ENCODE measurements at places on chromosomes 2 and 18.

DNA sequence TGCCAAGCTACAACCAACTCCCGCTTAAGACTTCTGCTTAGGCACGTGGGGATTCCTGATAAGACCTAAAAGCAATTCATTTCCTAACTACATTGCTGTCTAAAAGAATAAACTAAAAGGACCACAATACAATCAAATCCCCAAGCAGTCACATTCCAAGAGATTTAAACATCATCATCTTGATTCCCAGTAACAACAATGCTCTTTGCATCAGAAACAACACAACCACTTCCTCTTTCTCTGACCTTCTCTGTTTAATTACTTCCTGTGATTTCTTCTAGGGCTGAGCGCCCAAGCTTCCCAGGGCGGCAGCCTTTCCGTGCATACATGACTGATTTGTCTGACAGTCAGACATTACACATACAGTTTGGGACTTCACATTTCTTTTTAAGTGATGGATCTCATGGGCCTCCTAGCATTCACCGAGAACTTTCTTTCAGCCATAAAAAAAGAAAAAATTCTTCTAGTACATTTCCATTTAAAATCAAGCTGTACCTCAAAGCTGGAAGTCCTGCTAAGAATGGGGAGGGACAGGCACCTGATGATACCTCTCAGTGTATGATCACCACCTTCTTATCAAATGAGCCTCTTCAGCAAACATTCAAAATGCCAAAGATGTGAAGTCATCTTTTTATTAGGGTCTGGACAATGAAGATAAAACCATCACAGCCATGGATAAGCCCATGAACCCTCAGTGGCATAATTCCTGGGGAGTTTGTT lies 11.5 kb downstream of the SPRED2 start:
- peak; percentile 58 for DNase-seq

- peak; percentile 60 for DNase-seq
Measured at GRCh38 chr2:13522917-13523821, 806.4 kb downstream of the TRIB2 start.

DNA sequence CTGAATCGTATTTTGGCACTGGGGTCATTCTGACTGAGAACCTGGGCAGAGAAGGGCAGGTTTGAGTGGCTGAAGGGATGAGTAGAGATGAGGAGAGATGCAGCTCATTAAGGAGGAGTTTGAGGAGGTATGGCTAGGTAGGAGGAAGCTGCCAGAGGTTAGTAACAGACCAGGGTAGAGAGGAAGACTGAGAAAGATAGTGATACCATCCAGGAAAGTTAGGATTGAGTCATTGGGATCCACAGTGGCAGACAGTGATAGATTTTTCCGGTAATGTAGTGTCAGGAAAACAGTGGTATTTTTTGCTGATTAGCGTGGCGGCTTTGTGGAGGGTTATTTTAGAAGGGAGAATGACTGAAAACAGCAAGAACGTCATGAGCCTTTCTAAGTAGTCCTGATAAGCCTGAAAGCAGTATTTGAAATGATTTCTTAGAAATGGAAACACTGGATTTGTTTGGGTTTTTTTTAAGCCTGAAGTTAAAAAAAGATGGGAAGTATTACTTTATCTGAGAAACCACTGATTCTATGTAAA lies 65.6 kb upstream of the STON1 start:
- no peak for DNase-seq

DNA sequence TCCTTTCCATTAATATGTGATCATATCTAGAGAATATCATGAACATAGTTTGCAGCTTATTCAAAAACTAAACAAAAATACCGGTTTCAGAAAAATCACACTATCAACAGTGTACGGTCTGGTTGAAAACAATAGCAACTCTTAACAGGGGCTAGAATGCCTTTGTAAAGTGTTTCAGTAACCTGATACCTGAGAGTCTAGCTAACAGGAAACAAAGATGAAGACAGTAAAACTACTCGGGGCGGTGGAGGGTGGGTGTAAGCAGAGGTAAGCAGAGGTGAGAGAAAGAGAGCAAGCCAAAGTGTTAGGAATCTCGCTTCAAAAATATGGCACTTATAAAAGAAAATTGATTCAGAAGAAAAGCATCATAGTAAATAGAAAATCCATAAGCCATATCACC lies 109.0 kb upstream of the RGPD4 start:
- DNase-seq: no peak
